ENCODE measurements at places on chromosomes 3 and 15.

DNA sequence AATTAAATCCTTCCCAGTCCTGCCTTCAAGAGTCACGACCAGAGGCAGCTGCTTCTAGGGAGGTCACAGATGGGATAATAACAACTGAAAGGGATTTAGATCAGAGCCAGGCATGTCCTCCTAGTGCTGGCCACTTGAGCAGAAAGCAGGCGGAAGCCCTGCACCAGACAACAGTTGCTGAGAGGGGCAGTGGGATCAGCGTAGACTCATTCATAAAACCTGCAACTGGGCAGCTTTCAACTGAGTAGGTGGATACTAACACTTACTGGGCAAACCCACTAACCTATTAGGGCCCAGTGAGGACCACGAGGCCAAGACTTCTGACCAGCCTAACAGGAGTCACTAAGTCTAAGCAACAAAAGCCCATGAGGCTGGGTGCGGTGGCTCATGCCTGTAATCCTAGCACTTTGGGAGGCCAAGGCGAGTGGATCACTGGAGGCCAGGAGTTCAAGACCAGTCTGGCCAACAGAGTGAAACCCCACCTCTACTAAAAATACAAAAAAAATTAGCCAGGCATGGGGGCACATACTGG lies 67.0 kb downstream of the DAPK2 start:
- DNase-seq = peak; percentile 68

DNA sequence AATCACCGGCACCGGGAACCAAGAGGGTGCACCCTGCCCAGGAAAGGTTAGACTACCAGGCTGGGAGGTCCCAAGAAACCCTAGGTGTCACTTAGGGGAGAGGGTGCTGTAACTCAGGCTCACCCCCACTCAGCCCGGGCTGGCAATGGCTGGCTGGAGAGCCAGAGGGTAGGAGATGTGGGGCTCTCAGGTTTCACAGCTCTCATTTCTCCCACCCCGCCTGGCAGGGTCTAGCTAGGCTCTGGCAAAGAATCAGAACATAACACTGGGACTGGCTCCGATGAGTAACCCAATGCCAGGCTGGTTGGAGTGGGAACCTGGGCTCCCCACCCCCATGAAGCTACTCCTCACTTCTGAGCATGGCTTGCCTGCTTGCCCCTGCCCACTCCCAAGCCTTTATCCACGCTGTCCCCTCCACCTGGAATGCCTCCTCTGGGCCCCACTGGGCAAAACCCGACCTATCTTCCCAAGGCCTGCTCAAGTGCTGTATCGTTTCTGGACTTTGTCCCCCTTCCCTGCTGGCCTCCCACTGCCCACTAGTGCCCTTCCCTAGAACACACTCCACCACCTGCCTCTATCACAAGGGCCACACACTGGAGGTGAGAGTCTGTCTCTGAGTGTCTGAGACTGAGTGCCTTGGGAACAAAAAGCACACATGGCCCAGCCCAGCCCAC lies 2.0 kb downstream of the CIB2 start:
- DNase-seq = peak; percentile 54

GRCh38 chr3:84946240-84946639 lies 12.5 kb upstream of the CADM2 start:
- peak; percentile 31 for DNase-seq

- DNase-seq = no peak
These were observed 8.9 kb downstream of the VWA5B2 start for GRCh38 chr3:184238246-184238818.

GRCh38 chr3:121598564-121598963 lies 5.4 kb downstream of the FBXO40 start:
- no peak for DNase-seq

DNA sequence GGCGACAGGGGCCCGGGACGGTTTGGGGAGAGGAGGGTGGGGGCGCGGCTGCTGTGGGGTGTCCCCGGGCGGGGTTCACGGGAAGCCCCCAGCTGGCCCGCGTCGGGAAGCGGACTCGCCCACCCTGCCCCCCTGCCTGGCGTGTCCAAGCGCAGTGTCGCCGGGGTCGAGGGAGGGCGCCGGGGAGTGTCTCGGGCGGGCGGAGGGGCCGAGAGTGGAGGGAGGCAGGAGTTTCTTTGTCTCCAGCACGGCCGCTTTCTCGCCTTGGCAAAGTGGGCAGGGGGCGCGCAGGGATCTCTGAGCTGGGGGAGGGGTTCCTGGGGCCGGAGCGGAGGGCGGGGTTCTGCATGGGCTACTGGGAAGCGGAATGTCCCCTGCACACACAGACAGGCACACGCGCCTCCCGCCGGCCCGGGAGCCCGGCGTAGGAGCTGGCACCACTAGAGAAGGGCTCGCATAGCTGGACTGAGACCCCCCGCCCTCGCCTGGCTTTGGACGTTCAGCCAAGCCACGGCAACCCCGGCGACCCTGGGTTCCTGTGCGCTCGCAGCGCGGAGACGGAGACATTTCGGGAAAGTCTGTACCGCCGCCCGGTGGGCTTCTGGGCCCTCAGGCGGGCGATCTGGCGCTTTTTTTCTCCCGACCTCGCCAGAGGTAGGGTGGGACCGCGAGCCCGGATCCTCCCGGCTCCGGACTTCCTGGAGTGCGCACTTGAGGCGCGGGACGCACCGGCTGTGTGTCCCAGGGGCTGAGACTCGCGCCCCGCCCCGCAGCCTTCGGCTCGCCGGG lies 822 bp downstream of the ST8SIA2 start:
- peak; percentile 48 for DNase-seq

- no peak for DNase-seq
These were observed 70.4 kb downstream of the FOXP1 start for GRCh38 chr3:71513081-71513480.

DNA sequence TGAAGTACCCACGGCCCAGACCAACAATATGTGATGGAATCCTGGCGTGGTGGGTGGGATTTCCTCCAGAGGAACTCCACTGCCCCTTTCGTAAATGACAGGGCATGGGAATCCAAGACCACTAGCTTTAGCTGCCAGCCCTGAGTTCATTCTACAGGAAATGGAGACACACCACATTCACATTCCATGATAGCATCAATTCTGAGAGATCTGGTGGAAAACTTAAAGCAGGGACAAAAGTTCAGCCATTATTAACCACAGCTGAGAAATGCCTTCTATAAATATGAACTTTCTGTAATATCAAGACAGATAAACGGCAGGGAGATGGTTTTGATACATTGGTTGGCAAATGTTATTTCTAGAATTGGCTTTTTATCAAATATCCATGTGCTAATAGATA lies 98.2 kb downstream of the FBN1 start:
- peak; percentile 82 for DNase-seq

- no peak for DNase-seq
These were observed 99.1 kb downstream of the SSR3 start for GRCh38 chr3:156455839-156456238.

- peak; percentile 37 for DNase-seq
These were observed 845.9 kb downstream of the TBL1XR1 start for GRCh38 chr3:176351408-176351807.

DNA sequence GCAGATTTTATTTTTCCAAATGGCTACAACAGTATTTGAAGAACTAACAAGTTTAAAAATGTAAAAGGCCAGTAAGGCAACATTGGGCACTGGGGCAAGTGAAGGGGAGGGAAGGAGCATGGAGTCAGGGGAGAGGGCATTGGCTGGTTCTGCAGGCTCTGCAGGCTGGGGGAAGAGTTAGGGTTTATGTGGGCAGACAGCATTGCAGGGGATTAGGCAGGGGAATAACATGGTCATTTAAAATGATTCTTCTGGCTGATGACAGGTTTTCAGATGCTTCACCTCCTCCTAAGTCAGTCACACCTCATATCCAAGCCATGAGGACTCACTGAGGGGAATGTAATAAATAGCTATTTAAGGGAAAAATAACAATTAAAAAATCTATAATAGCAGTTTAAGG lies 52.6 kb downstream of the BTD start:
- no peak for DNase-seq

- DNase-seq = no peak
These were observed 13.9 kb upstream of the GNAI2 start for GRCh38 chr3:50222169-50222528.

- DNase-seq = no peak
These were observed 176.2 kb downstream of the P3H2 start for GRCh38 chr3:189944285-189945145.

GRCh38 chr15:70528816-70529215 lies 234.5 kb downstream of the UACA start:
- no peak for DNase-seq

GRCh38 chr3:86790884-86791549 lies 199.9 kb downstream of the VGLL3 start:
- DNase-seq = peak; percentile 38

DNA sequence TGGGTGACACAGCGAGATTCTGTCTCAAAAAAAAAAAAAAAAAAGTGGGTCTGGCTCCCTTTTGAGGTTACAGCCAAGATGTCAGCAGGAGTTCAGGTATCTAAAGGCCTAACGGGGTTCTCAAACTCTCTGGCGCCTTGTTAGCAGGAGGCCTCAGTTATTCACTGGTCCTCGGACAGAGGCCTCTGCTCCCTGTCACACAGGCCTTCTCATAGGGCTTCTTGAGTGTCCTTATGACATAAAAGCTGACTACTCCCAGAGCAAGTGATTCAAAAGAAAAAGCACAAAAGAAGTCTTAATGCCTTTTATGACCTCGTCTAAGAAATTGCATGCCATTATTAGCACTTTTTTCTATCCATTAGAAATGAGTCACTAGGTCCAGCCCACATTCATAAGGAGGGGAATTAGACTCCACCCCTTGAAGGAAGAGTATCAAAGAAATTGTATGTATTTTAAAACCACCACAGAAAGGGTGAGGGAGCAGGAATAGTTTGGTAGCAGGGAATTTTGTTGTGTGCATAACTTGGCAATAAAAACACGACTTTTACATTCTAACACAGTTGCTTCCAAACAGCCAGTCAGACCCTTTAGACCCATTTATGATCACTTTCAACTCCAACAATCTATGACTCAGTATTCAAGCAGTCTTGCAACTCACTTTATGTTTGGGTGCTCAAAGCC lies 90.3 kb downstream of the MEX3B start:
- no peak for DNase-seq

DNA sequence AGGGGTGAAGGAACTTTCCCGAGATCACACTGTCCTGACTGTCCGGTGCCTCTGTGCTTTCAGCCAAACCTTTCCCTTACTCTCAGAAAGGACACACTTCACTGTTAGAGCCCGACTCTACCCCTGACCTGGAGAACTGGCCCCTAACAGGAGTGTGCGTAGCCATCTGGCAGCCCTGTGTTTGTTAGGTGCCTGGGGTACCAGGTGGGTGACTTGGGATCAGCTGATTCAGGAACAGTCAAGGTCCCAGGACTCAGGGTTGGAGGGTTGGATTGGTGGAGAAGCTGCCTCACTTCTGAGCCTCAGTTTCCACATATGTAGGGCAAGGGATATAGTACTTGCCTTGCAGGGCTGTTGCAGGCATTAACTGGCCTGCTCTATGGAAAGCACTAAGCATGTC lies 98.3 kb upstream of the SLC6A11 start:
- no peak for DNase-seq

DNA sequence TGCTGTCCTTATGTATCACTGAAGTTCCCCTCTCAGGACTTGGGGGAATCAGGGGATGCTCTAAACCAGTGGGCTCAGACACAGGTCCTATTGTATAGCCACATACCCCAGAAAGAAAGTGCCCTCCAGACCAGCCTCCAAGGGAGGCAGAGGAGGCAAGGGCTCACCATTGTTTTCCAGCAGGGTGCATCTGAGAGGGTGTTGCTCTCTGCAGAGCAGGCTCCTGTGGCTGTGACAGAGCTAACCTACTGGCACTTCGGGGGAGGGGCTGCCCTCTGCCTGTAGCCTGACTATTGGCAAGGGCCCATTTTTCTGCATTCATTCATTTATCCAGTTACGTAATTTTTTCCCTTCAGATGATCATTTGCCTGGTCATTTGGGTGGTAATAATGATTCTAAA lies 39.9 kb downstream of the EEFSEC start:
- no peak for DNase-seq

- DNase-seq = no peak
These were observed 34.4 kb upstream of the HCN4 start for GRCh38 chr15:73403171-73403570.

DNA sequence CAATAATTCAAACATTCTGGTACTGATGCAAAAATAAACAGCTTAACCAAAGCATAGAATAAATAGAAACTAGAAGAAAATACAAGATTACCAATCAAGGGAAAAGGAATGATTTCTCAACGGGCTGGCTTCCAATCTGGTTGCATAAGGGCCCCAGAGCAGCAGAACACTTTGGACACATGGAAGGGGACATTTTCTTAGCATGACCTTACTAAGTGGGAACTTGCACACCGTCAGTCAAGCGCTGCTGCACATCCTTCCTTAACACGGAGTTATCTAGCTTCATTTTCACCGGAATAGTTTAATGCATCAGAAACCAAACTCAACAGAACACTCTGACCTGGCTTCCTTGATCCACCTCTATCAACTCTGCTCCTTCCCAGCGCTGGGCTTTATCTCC lies 388.5 kb downstream of the VPS13C start:
- no peak for DNase-seq

DNA sequence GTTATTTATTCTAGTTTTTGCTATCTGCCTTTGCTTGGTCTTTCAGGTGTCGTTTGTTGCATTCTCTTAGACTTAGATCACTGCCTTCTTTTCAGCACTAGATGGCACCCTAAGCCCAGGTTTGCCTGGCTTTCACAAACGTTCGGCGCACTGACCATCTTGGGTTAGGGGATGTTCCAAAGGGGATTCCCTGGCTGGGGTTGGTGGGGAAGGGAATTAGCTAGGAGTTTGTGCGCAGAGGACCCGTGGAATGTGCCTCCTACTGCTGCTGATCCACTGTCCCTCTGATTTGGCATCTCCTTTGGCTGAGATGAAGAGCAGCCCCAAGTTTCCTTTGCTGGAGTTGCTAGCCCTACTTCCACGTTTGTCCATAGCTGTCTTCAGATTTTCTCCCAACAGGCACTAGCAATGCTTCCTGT lies 33.9 kb downstream of the PFN2 start:
- DNase-seq = peak; percentile 29

- peak; percentile 13 for DNase-seq
These were observed 2.6 kb upstream of the HYAL2 start for GRCh38 chr3:50325113-50325480.

- DNase-seq = no peak
These were observed 148.8 kb downstream of the SLC9A9 start for GRCh38 chr3:143699424-143699823.

DNA sequence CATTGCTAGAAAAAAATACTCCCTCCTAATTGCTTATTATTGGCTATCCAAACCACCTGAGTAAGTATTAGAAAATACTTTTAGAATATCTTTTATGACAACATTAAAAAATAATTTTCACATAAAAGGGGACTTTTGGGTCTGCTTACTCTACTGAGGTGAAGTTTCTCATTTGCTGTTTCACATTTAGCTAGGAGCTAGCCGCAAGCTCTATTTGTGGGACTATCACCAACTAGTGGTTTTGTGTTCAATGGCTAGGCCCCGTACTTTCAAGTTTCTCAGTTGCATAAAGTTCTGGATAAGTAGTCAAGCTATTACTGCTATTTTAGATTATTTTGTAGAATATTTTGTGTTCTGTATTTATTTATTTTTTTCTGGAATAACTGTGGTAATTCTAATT lies 244.2 kb upstream of the SLITRK3 start:
- DNase-seq = no peak

- peak; percentile 78 for DNase-seq
These were observed 29.1 kb downstream of the PLXND1 start for GRCh38 chr3:129577366-129577765.

GRCh38 chr3:155296413-155296812 lies 2.9 kb upstream of the STRIT1 start:
- no peak for DNase-seq

- DNase-seq = no peak
These were observed 119.9 kb upstream of the FEZF2 start for GRCh38 chr3:62493109-62493801.

- no peak for DNase-seq
These were observed 29.1 kb upstream of the MAP6D1 start for GRCh38 chr3:183854318-183855035.

Measured in muscle of leg (tissue), 16 donors.